ENCODE measurements at places on chromosomes 1 and 21. TPM values are rescaled to one million over a fixed set of nuclear protein-coding genes. Genes with fewer than 3 reads are reported as not detected.

DNA sequence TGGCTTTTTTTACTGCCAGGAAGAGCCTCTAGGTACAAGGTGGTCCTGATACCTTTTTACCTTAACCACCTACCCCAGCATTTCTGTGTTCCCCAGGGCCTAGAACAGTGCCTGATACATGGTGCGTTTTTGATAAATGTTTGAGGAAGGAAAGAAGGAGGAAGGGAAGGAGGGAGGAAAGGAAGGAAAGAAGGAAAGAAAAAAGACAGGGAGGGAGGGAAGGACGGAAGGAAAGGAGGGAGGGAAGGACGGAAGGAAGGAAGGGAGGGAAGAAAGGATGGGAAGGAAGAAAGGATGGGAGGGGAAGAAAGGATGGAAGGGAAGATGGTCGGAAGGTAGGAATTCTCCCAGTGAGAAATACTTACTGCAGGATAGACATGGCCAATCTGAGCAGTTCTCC lies 12.0 kb upstream of the MAGOH start:
- ATAC-seq = no peak

GRCh38 chr1:54392401-54392800 lies 13.8 kb downstream of the SSBP3 start:
- no peak for ATAC-seq

The PLCH2 gene
- 0.27 TPM for total RNA-seq

The ABCA4 gene
- not detected for total RNA-seq

The KIF17 gene
- 3.5 TPM for total RNA-seq

The FMO5 gene
- 1.1 TPM for total RNA-seq

Data from gastroesophageal sphincter (tissue), 4 donors.